T-cell (primary cell): ENCODE measurements at places on chromosomes 1 and 21. TPM values are rescaled to one million over a fixed set of nuclear protein-coding genes. Genes with fewer than 3 reads are reported as not detected.

PRAMEF4 gene
- not detected for total RNA-seq

FMO4 gene
- total RNA-seq: 2.8 TPM

CLDN17 gene
- not detected for total RNA-seq

CLEC20A gene
- total RNA-seq: not detected

VCAM1 gene
- not detected for total RNA-seq
